ENCODE measurements at places on chromosomes 5 and 9.

DNA sequence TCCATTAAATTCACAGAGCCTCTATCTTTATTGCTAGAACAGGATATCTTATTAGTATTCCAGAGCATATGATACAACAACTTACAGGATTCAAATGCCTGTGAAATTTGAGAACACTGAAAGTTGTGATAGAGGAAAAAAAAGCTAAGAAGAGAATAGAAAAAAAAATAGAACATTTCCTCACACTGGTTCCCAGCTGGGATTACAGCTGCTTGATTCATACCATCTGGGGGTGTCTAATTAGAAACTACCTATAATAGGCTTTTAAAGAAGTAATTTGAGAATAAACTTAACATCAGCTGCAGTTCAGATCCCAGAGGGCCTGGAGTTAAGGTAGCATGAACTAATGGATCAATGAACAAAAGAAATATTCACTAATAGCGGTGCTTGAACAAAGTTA, 922.0 kb downstream of the CDH12 start:
- no peak for DNase-seq

- DNase-seq = no peak
These were observed 3.8 kb downstream of the DCANP1 start for GRCh38 chr5:135443161-135443960.

GRCh38 chr5:55324006-55324405, 16.2 kb downstream of the MTREX start:
- DNase-seq = no peak

DNA sequence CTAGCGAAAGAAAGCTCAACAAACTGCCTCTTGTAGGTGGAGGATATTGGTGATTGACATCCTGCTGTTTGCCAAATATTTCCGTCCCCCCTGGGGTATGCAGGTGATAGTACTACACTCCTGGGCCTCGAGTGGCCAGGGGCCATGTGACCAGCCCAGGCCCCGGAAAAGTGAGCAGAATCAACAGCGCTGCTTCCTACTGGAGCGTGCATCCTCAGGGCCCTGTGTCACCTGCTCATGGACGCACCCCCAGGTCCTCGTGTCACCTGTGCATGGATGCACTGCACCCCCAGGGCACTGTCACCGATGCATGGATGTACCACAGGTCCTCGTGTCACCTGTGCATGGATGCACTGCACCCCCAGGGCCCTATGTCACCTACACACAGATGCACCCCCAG, 43.8 kb downstream of the ADAMTS16 start:
- no peak for DNase-seq

DNA sequence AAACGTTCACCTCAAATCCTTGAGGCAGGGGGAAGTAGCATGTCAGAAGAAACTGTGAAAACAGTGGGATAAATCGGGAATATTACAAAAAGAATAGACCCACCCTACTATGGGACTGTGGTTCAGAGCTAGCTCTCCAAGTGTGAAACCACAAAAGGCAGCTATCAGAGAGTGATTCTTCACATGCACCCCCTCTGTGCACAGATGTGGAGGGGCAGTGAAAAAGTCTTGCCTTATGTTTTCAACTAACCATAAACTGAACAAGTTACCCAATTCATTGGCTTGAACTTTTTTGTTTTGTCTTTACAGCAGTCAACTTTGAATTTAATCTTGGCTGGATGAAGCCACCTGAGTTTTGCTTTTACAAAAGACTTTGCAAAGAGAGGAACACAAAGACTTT, 98.8 kb upstream of the NR4A3 start:
- no peak for DNase-seq

DNA sequence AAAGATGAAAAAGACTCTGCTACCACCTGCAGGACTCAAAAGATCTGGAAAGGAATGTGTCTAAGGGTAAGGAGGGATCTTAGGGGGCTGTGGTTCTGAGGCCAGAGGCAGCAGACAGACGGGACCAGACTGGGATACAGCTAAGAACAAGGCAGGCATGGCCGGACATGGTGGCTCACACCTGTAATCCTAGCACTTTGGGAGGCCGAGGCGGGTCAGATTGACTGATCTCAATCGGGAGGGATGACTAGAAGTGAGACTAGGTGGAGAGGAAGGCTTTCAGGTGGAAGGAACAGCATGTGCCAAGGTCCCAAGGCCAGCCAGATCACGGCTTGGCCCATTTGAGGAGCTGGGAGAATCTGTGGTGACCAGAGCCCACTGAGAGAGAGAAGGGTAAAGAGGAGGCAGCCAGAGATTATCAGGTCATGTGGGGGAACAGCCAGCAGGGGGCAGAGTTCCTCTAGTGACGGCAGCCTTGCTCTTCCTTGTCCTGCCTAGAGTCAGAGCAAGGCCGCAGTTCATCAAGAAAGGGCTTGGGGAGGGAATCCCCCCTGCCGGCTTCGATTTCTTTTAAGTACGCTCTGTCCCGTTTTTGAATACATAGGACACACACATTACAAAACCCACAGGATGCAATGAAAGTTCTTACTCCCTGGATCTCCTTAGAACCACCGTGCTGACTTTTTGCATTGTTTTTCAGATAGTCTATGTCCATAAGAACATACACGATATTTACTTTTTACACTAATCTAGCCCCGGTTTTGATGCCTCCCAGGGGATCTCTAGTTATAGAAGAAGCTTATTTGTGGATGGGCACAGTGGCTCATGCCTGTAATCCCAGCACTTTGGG, 2.6 kb upstream of the OLFML2A start:
- DNase-seq = peak; percentile 43

- DNase-seq = no peak
These were observed 219.2 kb downstream of the EBF1 start for GRCh38 chr5:158880483-158881001.

- no peak for DNase-seq
These were observed 30.4 kb downstream of the RANBP17 start for GRCh38 chr5:170892196-170892595.

- DNase-seq = no peak
These were observed 30.3 kb downstream of the SLC25A46 start for GRCh38 chr5:110769000-110769681.

- DNase-seq = no peak
These were observed 120.5 kb downstream of the PRDM6 start for GRCh38 chr5:123209502-123210027.

DNA sequence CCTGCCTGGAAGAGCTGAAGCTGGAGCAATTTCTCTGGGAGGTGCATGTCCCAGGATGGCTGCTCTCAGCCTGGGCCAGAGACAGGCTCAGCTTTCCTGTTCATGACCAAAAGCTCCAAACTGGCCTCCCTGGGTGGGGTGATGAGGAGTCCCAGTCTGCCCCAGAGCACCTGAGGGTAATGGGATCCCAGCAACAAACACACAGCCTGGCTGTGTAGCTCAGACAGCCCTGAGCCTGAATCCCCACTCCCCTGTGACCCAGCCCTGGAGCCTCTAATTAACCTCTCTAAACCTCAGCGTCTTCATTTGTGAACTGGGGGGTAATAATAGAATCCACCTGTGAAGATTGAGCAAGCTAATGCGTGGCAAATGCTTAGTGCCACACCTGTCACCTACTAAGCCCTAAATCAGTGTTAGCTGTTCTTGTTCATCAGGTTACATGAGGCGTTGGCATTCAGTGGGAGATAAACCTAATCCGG, 67.5 kb downstream of the HSPA4 start:
- DNase-seq = no peak

- DNase-seq = no peak
These were observed 108.3 kb upstream of the ADAMTSL1 start for GRCh38 chr9:18365651-18366050.

DNA sequence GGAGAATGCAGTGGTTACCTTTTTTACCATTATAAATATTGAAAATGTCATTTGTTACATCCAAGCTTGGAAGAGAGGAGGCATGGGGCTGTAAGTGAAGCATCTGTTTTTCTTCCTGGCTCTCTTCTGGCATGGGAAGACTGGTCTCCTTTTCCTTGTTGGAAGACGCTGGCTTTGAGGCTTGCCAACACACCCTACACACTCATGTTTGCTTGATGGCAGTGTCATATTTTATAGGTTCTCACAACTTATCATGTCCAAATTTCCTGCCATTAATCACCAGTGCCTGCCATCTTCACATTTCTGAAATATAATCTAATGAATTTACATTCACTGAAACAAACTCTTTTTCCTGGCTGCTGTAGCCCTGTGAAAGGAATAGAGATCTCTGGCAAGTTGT, 252.9 kb downstream of the MAN2A1 start:
- no peak for DNase-seq

DNA sequence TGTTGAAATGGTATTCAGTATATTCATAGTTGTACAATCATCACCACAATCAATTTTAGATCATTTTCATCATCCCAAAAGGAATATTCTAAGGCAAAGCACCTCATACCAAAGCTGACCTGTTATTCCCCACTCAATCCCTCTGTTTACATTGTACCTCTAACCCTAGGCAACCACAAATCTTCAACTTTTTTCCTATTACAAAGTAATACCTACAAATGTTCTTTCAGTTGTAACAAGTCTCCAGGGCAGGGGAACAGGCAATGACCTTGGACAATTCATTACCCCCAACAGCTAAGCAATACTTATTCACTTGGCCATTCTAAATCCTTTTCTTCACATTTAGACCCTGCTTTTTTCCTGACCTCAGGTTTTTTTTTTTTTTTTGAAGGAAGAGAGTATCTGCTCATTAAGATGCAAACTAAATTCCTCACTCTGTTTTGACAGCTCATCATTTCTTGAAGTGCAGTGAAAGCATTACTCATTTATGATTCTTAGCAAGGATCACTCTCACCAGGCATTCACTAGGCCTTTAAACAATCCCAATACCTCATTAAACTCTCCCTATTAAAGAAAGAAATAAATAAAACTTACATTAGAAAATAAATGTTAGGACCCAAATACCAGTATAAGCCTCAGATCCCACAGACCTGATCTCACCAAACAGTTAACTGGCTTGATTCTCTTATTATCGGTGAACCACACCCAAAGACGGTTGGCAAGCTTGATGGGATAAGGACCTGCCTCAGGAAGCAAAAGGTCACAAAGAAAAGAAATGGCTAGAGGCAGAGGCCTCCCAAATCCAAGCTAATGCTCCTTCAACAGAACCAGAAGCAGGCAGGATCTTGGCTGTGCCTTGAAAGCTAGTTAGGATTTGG, 15.3 kb downstream of the MTMR12 start:
- DNase-seq = no peak

- no peak for DNase-seq
These were observed 229.5 kb downstream of the PAPPA start for GRCh38 chr9:116383133-116383532.

GRCh38 chr5:96741106-96741505, 66.6 kb downstream of the ERAP1 start:
- no peak for DNase-seq

DNA sequence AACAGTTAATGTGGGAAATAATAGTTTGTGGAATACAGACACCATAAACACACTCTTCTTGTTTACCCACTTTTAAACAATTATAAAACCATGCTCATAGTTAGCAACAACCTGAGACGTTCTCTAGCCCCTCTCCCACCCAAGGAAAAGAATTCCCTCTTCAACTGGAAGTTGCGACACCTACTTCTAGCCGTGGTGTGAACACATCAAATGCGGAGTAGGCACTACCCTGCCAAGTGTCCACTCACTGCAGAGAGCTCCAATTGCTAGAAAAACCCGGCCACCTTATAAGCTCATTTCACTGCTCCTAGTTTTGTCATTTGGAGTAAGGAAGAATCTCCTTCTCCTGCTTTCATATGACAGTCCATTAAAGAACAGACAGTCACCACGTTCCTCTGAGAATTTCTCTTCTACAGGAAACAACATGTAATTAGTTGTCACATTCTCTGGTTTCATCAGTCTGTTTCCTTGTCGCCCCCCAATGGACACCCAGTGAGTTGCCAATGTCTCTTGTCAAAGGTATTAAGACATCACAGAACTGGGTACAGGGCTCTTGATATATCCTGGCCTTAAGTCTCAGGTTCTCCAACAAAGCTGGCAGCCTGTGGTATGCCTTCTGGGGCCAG, 47.3 kb downstream of the PRLR start:
- DNase-seq = no peak

- no peak for DNase-seq
These were observed 6.9 kb downstream of the NOL6 start for GRCh38 chr9:33466565-33467495.

DNA sequence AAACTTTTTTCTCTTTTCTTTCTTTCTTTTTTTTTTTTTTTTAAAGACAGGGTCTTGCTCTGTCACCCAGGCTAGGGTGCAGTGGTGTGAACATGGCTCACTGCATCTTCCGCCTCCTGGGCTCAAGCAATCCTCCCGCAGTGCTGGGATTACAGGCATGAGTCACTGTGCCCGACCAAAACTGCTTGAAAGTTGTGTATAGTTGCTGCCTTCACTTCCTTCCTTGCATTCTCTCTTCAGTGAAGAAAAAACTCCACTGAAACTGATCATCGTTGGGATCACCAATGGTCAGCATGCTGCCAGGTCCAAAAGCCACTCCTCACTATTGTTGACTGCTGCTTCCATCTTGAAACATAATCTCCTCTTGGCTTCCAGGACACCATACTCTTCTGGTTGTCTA, 66.6 kb upstream of the CTNNA1 start:
- no peak for DNase-seq

DNA sequence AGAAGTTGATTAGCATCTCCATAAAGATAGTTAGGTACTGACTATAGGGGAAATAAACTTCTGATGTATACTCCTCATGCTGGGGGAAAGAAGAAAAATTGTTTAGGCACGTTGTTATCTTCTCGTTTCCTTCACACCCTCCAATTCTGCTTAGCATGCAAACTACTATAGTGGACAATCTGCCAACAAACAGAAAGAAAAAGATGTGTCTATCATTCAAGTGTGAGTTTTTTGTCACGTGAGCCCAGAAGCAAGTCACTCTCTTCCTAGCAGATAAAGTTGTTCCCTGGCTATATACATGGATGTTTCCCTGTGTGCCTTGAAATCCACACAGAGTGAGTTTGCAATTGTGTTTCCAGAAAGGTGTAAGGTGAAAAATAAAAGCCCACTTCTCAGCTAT, 318.4 kb downstream of the CWC27 start:
- no peak for DNase-seq
